Inflammatory macrophage (primary cell): ENCODE measurements at places on chromosomes 16 and 17.
A peak's percentile ranks its signal among the peaks of the same experiment; 100 is the strongest.

- no peak for DNase-seq
These were observed 407 bp downstream of the HS3ST6 start for GRCh38 chr16:1917665-1918350.

GRCh38 chr17:27895940-27896535 is 2.9 kb upstream of the LYRM9 start:
- no peak for DNase-seq

- DNase-seq = no peak
These were observed 73.0 kb downstream of the ABCC6 start for GRCh38 chr16:16150117-16150877.

DNA sequence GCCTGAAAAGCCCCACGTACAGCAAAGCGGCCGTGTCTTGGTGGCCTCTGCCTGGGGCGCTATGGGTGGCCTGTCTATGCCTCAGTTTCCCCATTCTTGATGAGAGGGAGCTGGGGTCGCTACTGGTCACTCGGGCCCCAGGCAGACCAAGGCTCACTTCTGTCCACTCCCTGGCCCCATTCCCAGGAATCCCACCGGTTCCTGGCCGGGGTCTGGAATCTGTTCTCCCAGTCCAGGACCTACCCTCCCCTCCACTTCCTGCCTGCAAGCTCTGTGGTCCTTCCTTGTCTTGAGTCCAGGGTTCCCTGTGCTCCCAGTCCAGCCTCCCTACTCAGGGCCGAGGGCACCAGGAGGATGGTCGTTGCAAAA is 24.5 kb downstream of the METRNL start:
- DNase-seq = no peak

GRCh38 chr16:15963307-15963910 is 14.0 kb downstream of the ABCC1 start:
- DNase-seq = no peak

DNA sequence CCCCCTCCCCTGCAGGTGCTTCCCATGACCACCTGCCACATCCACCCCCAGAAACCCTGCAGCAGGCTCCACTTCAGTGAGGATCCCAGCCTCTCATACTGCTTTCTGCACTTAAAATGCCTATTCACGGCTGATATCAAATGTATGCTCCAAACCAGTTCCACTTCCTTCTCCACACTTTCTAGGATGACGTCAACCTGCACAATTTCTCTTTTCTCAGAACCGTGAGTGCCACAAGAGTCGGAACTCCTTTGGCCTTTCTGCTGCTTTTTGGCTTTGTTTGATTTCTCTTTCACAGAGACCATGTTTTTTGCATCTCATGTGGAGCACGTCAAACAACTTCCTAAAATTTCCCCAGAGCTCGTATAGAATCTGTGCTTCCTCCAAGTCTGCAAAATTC is 378.8 kb upstream of the TNRC6C start:
- peak; percentile 90 for DNase-seq

DNA sequence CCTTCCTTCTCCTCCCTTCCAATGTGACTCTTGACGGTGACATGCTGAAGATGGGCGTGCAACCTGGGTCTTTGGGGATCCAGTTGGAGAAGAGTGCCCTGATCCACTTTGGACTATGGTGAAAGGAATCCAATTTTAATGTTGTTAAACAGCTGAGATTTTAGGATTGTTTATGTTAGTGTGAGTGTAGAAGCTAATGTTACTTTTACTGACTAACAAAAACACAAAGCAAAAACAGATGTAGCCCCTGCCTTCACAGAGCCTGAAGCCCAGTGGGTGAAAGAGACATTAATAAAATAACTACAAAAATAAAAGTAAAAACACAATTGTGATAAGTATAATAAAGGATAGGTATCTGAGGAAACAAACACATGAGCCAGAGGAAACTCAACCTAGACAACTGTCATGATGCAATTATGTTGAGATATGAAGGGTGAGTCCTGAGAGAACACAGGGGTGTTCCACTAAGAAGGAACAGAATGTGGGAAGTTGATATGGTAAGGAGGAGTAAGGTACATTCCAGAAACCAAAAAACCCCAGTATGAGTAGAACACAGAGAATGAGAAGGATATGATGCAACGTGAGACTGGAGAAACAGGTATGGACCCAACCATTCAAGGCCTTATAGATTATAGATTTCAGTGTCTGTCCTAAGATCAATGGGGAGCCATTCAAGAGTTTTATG is 115.1 kb upstream of the PMFBP1 start:
- DNase-seq = no peak

DNA sequence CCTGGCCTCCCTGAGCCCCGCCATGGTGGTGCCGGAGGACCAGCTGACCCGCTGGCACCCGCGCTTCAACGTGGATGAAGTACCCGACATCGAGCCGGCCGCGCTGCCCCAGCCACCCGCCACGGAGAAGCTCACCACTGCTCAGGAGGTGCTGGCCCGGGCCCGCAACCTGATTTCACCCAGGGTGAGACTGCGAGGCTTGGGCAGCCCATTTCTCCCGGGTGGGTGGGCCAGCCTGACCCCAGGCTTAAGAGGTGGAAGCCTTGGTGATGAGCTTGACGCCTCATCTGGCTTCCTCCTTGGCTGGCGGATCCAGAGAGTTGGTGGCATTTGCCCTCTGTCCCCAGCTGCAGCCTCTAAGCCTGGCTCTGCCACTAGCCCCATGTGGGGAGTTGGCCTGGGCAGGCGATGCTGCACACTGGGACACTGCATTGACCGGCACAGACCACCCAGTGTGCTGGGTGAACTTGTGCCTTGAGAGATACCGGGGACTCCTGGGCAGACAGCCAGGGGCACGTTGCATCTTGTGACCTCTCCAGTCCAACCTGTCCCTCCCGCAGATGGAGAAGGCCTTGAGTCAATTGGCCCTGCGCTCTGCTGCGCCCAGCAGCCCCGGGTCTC is 3.0 kb downstream of the CDT1 start:
- no peak for DNase-seq

- no peak for DNase-seq
These were observed 244.1 kb downstream of the STX8 start for GRCh38 chr17:9331279-9332131.

DNA sequence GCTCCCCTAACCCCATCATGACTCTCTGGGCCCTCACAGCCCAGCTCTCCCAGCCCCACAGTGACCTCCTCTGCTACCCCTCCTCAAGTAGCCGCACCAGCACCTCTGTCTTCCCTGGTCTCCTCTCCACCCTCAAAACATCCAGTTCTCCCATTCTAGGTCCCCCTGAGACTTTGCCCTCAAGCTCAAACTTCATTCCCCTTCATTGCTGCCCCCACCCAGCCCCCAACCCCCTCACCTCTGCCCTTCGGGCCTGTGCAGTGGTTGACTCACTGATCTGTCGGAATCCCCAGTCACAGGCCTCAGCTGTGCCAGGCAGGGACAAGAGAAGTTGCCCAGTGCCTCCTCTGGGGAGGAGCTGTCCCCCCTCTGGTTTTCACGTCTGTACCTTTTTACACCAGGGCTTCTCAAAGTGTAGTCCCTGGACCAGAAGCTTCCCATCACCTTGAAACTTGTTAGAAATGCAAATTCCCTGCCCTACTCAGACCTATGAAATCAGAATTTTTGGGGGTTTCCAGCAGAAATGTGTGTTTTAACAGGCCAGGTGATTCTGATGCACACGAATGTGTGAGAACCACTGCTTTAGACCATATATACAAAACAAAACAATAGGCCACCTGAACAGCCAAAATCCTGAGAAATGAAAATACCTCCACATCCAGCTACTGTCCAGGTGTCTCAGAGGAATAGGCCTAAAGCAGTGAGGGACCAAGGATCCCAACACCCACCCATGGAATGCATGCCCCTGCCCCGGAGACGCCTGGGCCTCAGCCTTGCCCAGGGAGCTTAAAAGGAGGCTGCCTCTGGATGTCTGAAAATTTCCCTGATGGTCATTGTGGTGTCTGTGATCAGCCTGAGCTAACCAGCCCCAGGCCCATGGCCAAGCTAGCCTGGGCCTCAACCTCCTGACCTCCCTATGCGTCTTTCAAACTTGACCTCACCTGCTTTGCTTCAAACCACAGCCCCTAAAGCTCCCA is 853 bp upstream of the DOK4 start:
- no peak for DNase-seq

DNA sequence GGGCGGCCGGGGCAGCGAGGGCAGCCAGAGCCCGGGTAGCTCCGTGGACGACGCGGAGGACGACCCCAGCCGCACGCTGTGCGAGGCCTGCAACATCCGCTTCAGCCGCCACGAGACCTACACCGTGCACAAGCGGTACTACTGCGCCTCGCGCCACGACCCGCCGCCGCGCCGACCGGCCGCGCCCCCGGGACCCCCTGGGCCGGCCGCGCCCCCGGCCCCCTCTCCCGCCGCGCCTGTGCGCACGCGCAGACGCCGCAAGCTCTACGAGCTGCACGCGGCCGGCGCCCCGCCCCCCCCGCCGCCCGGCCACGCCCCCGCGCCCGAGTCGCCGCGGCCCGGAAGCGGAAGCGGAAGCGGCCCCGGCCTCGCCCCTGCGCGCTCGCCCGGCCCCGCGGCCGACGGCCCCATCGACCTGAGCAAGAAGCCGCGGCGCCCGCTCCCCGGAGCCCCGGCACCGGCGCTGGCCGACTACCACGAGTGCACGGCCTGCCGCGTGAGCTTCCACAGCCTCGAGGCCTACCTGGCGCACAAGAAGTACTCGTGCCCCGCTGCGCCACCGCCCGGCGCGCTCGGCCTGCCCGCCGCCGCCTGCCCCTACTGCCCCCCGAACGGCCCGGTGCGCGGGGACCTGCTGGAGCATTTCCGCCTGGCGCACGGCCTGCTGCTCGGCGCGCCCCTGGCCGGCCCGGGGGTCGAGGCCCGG is 36.1 kb upstream of the ZC3H18 start:
- peak; percentile 87 for DNase-seq

DNA sequence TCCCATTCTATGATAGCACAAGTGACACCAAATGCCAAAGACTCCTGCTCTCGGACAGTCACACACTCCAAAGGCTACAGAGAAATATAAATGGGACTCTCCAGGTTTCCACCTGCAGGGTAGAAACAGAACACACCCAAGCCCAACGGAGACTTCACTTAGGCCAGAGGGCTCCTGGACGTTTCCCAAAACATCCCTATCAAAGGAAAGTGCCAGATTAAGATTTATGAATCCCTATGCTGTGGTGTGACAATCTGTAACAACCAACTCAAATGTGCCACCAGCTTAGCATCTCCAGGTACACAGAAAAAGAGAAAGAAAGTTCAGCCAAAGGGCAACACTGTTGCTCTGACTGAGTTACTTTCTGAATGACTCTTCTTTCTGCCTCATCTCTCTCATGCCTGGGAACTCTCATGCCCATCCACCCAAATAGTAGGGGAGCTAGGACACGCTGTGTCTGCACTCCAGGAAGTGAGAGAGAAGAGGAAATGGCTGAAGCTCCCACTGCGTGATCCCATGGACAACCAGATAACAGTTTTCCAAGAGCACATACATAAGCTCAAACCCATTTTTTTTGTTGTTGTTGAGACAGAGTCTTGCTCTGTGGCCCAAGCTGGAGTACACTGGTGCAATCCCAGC is 49.7 kb downstream of the SMG6 start:
- DNase-seq = no peak

- DNase-seq = no peak
These were observed 177.5 kb downstream of the RBFOX3 start for GRCh38 chr17:79433379-79433778.

DNA sequence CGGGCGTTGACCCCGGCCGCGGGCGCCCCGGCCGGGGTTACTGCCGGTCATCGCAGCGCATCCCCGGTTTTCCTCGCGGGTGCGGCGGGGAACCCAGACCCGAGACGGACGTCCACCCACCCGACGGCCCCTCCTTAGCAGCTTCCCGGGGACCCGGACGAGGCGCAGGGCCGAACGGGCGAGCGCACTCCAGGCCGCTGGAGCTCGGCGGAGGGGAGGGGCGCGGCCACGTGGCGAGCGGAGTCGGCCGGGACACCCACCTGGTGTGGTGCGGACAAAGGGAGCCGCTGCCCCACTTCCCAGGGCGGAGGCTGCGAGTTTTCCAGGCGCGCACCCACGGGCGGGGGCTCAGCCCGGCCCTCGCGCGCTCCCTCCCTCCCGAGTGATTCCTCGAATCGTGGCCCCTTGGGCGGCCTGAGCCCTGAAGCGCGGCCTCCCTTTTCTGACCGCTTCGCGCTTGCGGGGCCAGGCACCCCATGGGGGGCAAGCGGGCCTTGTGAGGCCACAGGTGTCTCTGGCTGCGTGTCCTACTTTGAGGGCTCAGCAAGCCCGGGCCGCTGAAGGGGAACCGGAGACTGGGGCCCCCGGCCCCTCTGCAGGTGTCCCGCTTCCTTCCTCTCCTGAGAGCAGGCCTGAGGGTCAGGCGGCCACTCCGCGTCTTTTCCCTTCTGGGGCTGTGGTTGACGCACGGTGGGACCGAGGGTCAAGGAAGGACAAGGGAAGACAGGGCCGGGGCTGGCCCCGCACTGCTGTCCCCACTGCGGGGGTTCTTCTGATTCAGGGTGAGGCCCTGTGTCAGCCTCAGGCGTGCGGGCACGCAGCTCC is 1.1 kb upstream of the FASN start:
- no peak for DNase-seq

DNA sequence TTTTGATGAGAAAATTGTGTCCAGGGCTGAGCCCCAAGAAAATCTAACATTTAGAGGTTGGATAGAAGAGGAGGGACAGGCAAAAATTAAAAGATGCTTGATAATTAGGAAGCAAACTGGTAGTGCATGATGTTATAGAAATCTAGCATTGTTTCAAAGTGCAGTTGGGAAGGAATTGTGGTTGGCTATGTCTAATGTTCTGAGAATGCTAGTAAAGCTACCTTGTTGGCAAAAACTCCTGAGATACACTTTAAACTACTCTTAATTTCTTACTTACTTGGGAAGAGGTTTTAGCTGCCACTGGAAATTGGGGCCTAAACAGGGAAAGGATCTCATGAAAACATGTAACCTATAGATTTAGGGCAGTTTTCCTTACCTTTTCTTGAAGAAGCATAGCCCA is 48.3 kb downstream of the MAP2K4 start:
- no peak for DNase-seq

DNA sequence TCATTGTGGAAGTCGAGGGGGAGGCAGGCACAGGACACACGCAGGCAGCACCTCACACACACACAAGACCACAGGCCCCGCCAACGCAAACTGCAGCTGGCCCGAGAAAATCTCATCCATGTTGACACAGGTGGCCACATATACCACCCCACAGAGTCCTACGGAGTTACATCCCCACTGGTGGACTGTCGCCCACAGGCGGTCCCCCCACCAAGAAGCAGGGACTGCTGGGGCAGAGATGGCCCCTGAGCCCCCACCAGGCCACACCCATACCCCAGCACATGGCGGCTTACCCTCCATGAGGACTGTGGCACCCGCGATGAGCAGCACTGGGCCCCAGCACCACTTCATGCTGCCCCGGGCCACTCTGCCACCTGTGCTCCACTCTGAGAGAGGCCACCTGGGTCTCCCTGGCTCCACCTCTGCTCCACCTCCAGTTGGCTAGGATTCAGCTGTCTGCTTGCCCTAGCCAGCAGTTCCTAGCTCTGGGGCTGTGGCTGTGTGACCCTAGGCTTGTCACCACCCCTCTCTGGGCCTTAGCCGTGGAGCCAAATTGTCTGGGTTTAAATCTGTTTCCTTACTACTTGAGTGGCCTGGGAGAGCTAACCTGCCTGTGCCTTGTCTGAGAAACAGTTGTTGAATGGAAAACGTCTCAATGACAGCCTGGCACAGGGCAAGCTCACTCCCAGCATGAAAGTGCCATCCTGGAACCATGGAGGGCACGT is at the start of gene PRSS53:
Gene PRSS53, minus strand, starts transcription at position 485 of the 725 bp plus-strand sequence. Its CDS starts 134 bp downstream, at position 351.
- DNase-seq = no peak

- no peak for DNase-seq
These were observed 218.0 kb downstream of the NTN1 start for GRCh38 chr17:9239246-9239792.
